ENCODE measurements at places on chromosomes 2 and 18.

- DNase-seq: no peak
Measured at GRCh38 chr2:156518138-156518537, 82.0 kb downstream of the GPD2 start.

- no peak for DNase-seq
Measured at GRCh38 chr2:67246791-67247190, 150.3 kb upstream of the ETAA1 start.

DNA sequence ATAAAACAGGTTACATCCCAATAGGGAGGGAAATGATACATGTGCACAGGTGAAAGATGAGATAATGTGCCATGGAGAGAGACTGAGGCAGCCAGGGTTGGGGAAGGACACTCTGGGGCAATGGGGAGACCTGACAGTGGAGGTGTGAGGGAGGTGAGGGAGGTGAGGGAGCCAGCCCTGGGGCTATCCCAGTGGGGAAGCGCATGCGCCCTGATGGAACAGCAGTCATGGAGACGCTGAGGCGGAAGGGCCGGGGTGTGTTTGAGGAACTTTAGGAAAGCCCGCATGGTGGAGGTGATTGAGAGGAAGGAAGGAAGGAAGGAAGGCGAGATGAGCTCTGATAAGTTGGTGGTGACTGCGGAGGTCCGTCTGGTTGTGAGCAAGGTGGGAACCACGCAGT is 66.5 kb downstream of the CABLES1 start:
- no peak for DNase-seq

GRCh38 chr2:23489471-23490322 is 104.7 kb downstream of the KLHL29 start:
- DNase-seq: no peak

DNA sequence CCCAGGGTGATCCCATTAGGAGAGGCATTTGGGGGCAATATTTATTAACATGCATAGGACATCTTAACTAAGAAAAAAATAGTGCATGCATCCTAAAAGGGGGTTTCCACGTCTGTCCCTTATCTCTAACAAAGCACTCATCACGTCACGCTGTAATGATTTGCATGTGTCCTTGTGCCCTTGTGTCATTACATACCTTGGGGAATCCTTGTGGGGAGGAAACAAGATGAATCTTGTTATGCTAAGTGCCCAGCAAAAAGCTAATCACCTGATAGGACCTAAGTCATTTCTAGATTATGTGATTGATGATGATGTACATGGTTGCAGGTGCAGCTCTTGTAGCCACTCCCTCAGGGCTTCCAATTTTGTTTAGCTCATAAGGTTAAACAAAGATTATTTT is 250.9 kb downstream of the FBXO15 start:
- DNase-seq: no peak

- DNase-seq: no peak
Measured at GRCh38 chr2:70247364-70248180, 856 bp downstream of the TIA1 start.

- DNase-seq: no peak
Measured at GRCh38 chr2:231682603-231683291, 25.6 kb upstream of the PTMA start.

- peak; percentile 20 for DNase-seq
Measured at GRCh38 chr2:152611458-152612231, 105.6 kb downstream of the PRPF40A start.

GRCh38 chr2:200435379-200435778 is 74.5 kb downstream of the KCTD18 start:
- no peak for DNase-seq

DNA sequence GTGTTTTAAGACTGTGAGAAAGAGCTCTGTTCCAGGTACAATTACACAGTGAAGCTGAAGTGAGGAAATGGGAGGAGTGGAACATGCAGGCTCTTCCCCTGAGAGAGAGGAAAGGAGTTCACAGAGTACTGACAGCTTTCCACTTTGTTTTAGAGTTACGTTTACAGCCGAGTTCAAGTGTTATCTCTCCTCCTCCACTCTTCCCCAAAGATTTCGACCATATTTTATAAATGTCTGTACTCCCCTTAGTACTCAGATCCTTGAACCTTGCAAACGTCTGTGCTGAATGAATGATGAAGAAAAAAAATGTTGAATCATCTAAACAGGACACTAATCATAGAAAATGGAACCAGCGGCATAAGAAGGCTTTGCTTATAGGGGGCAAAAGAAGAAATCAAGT is 121.6 kb downstream of the THADA start:
- no peak for DNase-seq

DNA sequence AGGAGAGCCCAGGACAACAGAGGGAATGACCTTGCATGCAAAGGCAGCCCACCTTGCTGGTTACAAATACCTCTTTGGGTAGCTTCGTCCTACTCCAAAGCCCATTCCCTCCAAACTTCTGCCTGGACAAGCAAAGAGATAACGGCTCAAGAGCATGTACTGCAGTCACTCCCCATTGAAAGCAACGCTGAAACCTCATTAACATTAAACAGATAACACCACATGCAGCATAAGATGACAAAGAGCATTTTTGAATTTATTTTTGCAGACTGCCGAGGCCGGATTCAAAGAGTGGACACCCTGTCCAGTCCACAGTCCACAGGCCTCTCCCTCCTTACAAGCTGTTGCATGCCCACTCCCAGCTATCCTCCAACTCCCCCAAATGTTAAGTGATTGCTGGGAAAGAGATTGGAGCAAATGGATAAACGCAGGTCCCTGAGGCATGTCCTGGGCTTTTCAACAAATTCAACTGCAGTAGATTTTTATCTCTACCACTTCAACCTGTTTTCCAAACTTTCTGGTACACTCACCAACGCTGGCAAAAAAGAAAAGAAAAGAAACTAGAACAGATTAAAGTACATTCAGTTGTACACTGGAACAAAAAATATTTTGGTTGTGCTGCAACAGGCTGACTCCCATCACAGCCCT is 40.1 kb downstream of the MREG start:
- DNase-seq: no peak

DNA sequence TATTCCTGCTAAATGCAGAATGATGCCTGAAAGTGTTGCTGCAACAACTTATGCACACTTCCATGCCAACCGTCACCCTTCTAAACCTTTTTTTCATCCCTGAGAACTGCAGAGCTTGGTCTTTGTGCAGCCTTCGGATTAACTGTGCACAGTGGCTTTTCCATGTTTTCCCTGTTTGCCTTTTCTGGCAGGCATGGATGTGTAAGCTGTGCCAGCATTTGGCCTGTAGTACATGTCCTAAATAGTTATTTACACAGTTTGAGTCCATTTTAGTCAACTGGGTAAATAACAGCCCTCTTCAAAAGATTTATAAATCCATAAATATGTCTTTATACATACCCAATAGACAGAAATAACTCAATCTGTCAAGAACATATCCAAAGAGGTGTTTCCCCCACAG is 31.5 kb downstream of the MEIS1 start:
- DNase-seq: no peak

DNA sequence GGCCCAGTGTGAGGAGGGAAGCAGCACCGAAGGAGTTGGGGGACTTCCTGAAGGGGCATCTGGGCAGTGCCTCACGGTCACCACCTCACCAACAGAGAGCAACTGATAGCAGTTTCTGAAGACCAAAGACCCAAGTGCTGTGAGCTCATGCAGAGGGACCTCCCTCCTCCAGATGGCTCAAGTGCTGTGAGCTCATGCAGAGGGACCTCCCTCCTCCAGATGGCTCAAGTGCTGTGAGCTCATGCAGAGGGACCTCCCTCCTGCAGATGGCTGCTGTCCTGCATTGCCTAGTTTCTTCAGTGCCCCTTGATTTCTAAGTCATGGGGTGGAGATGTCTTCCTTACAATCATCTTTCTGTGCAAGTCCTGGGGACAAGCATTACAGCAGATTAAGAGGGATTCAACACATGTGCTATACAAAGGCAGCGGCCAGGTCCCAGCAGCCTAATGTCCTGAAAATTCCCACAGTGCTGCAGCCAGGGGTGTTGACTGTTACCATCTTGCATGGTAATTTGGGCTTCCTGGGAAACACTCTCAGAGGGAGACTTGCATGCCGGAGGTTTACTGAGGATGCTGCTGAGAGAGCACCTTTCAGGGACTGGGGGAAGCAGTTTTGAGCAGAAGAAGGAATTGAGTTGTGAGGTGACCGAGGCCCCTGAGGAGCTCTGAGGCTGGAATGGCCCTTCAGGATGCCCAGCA is 409.3 kb downstream of the GALR1 start:
- no peak for DNase-seq

GRCh38 chr2:71513096-71513495 is 59.7 kb downstream of the DYSF start:
- no peak for DNase-seq

DNA sequence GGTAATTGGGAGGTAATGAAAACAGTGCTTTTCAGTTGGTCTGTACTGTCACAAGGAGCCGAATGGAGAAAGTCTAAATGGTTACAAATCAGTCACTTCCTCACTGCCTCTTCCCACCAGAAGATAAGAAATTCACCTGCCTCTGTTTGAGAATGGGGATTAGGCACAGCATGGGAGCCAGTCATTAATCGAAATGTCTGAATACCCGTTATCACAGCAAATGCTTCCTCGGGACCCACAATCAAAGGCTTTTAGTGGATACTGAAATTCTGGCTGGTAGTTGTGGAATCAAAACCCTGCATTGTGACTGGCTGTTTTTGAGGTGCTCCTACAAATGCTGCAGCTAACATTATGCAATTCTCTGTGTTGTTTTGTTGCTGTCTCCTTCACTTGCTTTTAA is 461.0 kb upstream of the MEX3C start:
- DNase-seq: no peak

DNA sequence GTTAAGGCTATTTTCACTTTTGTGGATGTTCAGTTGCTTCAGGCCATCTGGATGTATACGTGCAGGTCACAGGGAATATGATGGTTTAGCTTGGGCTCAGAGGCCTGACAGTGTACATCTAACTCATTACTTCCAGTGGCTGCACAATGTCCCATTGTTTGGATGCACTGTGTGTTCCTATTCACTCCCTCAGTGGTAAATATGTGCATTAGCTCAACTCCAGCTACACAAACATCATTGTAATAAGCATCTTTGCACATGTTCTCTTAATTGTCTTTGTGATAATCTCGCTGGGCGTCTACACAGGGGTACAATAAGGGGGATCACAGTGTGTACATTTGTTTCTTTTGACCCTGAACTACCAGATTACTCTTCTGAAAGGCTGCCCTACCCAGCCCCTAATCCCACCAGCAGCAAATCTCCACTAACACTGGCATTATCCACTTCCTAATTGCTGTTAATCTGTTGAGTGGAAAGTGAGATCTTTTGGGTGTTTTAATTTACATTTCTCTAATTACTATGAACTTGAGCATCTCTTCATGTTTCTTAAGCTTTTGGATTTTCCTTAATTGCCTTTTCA is 56.1 kb upstream of the POLE4 start:
- DNase-seq: no peak

GRCh38 chr2:127695491-127696472 is 5.5 kb upstream of the SFT2D3 start:
- DNase-seq: peak; percentile 63

- DNase-seq: no peak
Measured at GRCh38 chr2:125168442-125168841, 1143.4 kb downstream of the CNTNAP5 start.

Data from CD4-positive, alpha-beta T cell treated with Interferon alpha-2 for 1 hour (primary cell).